ENCODE measurements at places on chromosomes 2 and 18.

DNA sequence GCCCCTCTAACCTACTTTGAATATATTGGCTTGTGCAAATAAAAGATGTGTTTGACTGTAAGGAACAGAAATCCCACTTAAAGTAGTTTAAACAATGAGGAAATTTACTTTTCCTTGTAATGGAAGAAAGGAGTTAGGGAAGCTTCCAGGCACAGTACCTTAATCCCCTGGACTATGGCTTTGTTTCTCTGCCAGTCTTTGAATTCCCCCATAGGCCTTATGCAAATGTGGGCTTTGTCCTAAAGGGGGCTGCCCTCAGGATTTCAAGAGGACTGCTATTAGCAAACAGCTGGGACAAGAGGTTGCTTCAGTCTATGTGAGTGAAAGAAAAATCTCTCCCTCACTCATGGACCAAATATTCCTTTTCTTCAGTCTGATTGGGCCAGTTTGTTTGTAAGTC is 255.1 kb upstream of the THSD7B start:
- DNase-seq, result no peak

DNA sequence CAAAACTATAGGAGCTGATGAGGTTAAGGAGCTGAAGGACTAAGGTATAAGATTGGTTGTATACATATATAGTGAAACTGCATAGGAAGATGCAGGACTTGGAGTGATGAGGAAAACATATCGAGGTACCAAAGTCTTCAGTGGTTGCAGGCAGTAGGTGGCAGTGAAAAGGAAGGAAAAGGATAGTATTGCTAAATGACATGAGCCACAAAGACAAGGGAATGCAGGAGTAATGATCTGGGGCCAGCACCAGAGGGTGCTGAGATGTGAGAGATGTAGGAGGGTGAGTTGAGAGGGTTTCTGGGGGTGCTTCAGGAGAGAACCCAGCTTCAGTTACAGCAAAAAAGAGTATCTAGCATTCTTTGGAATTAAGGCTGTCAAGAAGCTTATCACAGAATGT is 172.2 kb upstream of the MYO3B start:
- no peak for DNase-seq

DNA sequence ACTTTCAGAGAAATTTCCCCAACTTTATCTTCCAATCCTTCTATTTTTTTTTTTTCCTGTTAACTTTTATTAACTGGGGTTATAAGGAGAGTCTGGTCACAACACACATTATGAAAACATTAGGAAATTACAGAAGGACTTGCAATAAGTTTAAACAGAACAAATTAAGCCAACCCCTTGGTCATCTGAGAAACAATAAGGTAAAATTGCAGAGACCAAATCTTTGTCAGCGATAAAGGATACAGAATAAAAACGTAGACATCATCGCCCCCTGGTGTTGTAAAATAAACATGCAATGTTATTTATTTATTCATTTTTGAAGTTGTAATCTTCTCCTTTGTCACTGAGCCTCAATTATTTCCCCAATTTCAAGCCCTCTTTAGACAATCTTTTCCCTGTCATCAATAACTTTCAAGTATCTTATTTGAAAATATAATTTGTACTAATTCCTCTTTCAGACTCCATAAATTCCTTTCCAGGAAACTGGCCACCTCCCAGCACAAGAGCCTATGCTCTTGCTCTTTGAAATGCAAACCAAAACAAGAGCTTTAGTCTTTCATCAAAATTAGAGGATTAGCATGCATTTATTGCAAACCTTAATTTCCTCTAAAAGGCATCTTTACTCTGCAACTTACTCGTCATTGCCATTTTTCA is 19.5 kb downstream of the G6PC2 start:
- no peak for DNase-seq

DNA sequence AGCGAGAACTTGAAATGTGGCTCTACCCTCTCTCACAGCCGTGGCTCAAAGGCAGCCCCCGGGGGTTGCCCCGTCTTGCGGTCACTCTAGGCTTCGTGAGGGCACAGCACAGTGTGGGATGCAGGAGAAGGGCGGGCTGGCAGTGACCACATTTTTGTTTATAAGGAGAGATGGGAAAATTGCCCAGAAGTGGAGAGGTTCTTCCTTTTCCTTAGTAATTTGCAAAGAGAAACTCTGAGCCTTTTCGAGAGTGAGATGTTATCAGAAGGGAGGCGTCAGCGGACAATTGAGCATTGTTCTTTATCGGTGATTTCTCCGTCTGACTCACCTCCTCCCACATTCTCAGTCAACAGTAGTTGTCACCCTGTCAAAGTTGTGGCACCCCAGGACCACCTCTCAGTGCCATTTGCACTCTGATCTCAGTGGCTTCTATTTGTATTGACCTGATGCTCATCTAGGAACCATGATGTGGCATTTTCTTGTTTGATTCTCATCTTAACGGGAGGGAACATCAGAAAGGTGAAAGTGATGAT is 89.6 kb downstream of the ACAA2 start:
- no peak for DNase-seq

DNA sequence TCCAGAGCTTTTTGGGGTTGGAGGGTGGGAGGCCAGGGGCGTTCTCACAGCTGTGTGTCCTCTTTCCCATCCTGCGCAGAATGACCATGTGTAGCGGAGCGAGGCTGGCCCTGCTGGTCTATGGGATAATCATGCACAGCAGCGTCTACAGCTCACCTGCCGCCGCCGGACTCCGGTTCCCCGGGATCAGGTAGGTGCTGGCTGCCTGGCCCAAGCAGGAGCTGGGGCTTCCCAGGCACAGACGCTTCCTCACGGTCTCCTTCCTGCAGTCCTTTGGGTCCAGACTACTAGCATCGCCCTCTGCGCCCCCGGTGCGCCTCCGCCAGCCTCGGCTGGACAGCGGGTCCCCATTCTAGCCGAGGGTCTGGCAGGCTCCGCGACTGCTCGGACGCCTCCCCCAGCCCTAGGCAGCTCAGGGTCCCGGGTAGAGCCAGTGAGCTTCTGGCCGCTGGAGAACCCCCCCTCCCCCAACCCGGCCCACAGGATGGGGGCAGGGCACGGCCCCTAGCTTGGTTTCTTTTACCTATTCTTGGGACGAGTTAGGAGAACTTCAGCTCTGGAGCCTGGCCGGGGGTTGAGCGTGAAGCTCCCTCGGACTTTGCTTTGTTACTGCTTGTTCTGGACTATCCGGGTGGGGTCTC is 756 bp downstream of the ADCYAP1 start:
- DNase-seq, result no peak

DNA sequence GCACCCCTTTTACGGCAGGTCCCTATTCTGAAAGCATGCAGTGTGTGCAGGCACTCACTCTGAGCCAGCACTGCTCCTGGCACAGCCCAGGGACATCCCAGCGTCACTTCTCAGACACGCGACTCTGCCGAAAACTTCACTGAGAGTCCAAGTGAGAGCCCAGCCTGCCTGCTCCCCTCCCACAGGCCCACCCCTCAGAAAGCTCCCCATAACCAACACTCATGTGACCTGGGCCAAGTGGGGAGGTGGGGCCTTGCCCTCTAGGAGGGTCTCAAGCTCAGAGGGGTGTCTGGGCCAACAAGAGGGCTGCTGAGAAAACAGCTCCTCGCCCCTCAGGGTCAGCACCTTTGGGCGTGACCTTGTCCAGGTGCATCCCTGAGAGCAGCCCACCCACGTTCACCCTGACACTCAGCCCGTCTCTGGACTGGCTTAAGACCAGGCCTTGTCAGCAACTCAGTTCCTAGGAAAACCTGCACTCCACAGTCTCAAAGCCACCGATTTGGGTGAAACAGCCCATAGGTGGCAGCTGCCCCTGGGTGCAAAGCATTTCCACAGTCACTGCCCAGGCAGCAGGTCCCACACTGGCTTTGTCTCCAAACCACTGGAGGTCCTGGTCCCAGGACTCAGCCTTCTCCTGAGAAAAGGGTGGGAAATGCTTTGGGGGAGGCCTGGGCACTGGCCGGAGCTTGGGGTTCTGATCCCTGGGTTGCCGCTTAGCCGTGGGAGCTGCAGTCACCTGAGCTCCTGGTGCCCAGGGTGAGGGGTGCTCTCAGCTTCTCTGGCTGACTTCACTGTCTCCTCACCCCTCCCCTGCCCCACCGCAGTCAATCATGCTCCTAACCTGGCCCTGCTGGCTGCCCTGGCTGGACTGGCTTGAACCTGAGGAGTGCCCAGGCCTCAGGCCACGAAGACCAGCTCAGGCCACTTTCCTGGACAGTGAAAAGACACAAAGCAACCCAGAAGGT is 209.6 kb downstream of the HDAC4 start:
- no peak for DNase-seq

DNA sequence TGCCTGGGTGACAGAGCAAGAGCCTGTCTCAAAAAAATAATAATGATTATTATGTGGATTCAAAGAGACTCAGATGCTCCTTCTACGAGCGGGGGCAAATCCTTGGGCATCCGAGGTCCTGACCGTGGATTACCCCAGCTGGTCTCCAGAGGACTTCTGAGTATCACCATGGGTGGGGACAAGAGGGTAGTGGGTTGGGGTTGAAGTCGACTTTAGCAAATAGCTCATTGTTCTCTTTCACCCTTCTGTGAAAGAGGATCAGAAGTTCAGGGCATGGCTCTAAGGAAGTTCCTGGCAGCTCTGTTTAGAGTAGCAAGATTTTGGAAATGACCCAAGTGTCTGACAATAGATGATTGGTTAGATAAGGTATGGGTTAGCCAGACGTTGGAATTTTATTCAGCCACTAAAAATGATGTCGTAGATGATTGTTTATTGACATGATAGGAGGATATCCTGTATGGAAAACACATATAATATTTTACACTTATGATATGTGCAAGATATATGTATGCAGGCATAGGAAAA is 59.0 kb upstream of the SPRED2 start:
- no peak for DNase-seq

DNA sequence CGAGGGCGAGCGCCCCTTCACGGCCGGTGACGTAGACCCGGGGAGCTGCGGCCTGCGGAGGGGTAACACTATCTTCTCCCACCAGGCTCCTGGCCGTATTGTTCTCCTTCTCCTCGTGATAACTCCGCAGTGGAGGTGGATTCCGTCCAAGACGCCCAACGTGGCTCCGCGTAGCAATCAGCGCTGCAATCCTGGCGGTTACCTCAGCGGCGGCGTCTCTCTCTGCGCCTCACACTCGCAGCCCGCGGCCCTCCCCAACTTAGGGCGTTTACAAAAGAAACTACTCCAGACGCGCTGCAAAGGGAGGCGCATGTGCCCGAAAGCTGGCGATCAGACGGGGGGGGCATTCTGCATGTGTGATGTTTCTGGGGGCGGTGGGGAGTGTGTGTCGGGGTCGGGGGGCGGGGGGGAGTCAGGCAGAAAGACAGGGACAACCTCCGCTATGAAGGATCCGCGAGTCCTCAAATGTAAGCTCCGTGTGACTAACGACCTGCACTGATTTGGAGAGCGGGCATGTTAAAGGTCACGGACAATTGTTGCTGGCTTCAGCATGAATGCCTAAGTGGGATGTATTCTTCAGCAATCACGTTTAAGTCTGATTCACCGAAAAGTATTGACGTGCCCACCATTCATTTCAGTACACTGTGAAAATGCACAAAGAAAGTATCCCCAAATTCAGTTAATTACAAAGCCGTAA is 1.3 kb upstream of the ZNF516 start:
- no peak for DNase-seq

Data from T-helper 9 cell (primary cell).